Esophagus squamous epithelium (tissue), 5 donors: ENCODE measurements at places on chromosomes 3 and 15. TPM values are rescaled to one million over a fixed set of nuclear protein-coding genes. Genes with fewer than 3 reads are reported as not detected.

Gene SEMA6D
- total RNA-seq, result 1.3 TPM

DNA sequence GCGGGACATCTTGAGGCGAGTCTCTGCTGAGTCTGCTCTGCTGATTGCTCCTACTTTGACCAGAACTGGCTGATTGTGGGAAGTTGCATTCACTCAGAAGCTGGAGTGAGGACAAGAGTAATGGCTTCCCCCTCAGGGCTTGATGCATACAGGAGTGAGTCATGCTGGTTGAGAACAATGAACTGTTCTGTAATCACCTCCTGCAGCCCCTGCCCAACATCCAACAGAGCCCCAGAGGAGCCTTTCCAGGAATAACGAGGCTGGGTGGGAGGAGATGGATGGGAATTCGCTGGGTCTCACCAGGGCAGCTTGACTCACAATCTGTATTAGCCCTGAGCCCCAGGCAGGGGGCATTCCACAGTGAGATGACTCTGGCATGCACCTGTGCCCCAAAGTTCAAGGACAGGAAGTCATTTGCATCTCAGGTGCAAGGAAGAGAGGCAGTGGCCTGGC is 85.0 kb downstream of the RAB11A start:
- no peak for DNase-seq
- no peaks in the 10 kb centered on the region for H3K36me3 ChIP-seq
- no peak overlapping the region for H3K4me3 ChIP-seq
- no peak overlapping the region for H3K27ac ChIP-seq
- no peaks in the 10 kb centered on the region for H3K27me3 ChIP-seq
- no peaks in the 10 kb centered on the region for H3K4me1 ChIP-seq

Gene HPS3
- 7.9 TPM for total RNA-seq

DNA sequence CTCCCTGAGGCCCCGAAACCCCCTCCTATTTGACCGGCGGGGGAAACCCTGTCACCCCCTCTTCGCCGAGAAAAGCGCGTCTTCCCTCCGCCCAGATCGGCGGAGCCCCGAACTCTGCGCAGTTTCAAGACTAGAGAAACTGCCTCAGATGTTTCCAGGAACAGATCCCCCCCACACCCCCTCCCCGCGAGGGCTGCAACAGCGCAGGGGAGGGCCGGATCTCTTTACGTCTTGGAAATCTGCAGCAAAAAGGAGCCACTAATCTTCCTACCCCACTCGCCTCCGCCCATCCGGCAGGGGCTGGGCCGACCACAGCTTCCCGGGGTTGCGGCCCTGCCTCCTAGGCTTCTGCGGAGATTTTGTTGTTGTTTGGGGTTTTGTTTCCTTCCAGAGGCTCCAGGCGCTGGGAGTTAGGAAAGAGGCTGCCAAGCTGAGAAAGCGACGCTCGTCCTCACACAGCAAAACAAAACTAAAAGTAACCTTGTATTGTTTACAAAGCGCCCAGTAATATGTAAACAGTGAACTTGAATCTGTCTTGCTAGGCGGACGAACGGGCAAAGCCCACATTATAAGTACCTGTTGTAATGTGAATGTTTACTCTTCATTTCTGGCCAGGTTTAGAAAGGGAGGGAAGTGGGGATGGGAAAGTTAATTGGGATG is 2.2 kb downstream of the FOXB1 start:
- DNase-seq, result no peak
- H3K36me3 ChIP-seq, result no peaks in the 10 kb centered on the region
- H3K27me3 ChIP-seq, result peaks cover 58% of the 10 kb centered on the region

GRCh38 chr3:107630779-107631178 is 108.0 kb downstream of the BBX start:
- H3K36me3 ChIP-seq, result no peaks in the 10 kb centered on the region
- no peak for DNase-seq
- no peak overlapping the region for H3K4me3 ChIP-seq
- no peaks in the 10 kb centered on the region for H3K4me1 ChIP-seq

DNA sequence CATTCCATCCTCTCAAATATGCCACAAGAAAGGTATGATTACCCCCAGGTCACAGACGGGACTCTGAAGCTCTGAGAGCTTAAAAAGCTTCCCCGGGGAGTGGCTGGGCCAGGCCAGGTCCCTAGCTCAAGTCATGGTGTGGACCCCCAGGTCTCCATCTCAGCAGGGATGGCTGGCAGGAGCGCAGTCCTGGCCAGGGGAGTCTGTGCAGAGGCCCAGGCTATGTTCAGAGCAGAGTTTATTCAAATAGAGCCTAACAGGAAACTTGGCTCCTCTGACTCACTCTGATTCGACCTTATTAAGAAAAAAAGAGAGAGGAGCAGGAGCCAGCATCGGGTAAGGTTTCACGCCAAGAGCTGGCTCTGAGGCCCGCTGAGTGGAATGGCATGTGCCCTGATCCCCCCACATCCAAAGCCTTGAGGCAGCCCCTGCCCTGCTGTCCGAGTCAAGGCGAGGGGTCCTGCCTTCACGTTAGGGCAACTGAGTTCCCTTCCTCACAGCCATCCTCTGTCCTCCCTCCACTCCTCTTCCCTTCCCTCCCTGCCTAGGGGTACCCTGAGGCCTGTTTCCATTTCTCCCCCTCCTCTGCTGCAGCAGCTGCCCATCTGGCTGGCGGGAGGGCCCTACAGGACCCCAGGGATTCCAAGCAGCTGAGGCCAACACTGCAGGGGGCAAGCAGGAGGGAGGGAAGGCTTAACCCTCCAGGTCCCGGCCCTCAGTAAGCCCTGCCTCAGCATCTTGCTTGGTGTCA is 1.9 kb upstream of the LOXL1 start:
- peak overlapping the region; percentile 90 for H3K27ac ChIP-seq
- H3K36me3 ChIP-seq, result no peaks in the 10 kb centered on the region
- no peaks in the 10 kb centered on the region for H3K27me3 ChIP-seq
- H3K4me1 ChIP-seq, result peaks cover 47% of the 10 kb centered on the region
- no peak overlapping the region for H3K4me3 ChIP-seq
- DNase-seq, result no peak

Gene NDUFB5
- 123 TPM for total RNA-seq

Gene CA12
- total RNA-seq, result 156 TPM

Gene C3orf85
- total RNA-seq, result not detected

Gene GOLGA6A
- total RNA-seq, result not detected

- no peaks in the 10 kb centered on the region for H3K4me1 ChIP-seq
- no peaks in the 10 kb centered on the region for H3K36me3 ChIP-seq
- no peak overlapping the region for H3K4me3 ChIP-seq
- H3K27ac ChIP-seq, result no peak overlapping the region
- no peaks in the 10 kb centered on the region for H3K27me3 ChIP-seq
- DNase-seq, result no peak
Measured at GRCh38 chr3:59234884-59235633, 185.2 kb upstream of the CFAP20DC start.

GRCh38 chr3:8953313-8953712 is 10.0 kb downstream of the RAD18 start:
- no peaks in the 10 kb centered on the region for H3K4me1 ChIP-seq
- no peak overlapping the region for H3K4me3 ChIP-seq
- H3K27ac ChIP-seq, result no peak overlapping the region
- H3K27me3 ChIP-seq, result no peaks in the 10 kb centered on the region
- DNase-seq, result no peak

- H3K4me3 ChIP-seq, result no peak overlapping the region
- no peak for DNase-seq
- H3K27ac ChIP-seq, result no peak overlapping the region
Measured at GRCh38 chr3:107870096-107870495, 220.7 kb downstream of the CD47 start.

- DNase-seq, result no peak
- H3K27ac ChIP-seq, result no peak overlapping the region
- no peaks in the 10 kb centered on the region for H3K27me3 ChIP-seq
- no peaks in the 10 kb centered on the region for H3K36me3 ChIP-seq
Measured at GRCh38 chr3:103077910-103078309, 643.1 kb downstream of the ZPLD1 start.

Gene ASB14
- total RNA-seq, result not detected

DNA sequence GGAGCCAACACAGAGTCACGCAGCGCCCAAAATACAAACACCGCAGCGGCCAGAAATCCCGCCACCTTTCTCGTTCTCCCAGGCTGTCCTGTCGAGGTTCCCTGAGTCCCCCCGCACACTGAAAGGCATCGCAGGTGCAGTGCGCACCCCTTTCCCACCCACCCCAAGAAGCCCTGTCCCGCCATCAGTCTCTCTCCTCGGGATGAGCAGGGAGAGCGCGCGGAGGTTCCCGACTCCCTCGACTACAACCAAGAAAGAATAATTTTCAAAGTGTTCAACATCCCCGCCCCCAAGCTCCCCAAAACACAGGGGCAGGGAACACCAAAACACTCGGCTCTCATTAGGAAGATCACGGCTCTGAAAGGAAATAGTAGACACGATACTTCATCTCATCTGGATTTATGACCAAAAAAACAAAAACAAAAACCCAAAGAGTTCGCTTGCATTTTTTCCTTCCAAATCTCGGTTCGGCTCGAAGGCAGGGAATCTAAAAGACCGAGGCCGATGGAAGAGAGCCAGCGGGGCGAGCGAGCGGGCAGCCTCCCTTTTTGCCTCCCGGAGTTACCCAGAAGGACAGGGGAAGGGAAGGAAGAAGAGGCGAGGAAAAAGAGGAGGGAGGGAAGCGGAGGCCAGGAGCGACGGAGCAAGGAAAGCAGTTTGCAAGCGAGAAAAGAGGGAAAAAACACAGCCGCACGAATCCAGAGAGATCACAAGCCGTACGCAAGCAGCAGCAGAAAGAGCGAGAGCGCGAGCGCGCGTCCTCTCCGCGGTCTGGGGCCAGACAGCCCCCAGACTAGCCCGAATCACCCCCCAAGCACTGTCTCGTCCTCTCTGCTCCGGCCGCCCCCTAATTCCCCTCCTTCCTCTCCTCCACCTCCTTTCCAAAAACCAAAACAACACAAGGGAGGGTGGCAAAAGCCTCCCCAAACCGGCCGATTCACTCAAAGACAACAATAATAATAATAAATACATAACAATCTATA is 808 bp downstream of the BCL6 start:
- H3K4me3 ChIP-seq, result peak overlapping the region; percentile 77
- H3K27me3 ChIP-seq, result no peaks in the 10 kb centered on the region
- peaks cover 76% of the 10 kb centered on the region for H3K4me1 ChIP-seq
- H3K27ac ChIP-seq, result peak overlapping the region; percentile 97

- no peak overlapping the region for H3K4me3 ChIP-seq
- DNase-seq, result no peak
Measured at GRCh38 chr3:141235661-141236171, 4.1 kb downstream of the PXYLP1 start.

DNA sequence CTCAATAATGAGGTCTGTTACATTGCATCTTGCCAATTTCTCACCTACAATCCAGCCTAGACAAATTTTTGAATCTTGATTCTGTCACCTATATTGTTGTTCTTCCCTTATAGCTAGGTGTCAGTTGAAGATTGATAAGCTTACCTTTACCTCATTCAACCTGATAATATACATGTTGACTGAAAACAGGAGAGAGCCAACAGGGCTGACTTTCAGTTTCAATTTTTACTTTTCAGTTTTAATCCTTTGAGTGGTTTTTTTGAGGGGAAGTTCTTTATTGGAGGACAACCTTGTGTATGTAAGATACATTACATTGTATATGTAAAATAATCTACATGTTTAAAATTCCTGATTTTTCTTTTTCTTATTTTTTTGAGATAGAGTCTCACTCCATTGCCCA is 5.8 kb downstream of the ATP13A5 start:
- no peak for DNase-seq
- peaks cover 3% of the 10 kb centered on the region for H3K27me3 ChIP-seq
- no peaks in the 10 kb centered on the region for H3K4me1 ChIP-seq
- no peak overlapping the region for H3K4me3 ChIP-seq
- no peak overlapping the region for H3K27ac ChIP-seq

Gene RBP2
- total RNA-seq, result not detected

Gene AP3S2
- total RNA-seq, result 49.0 TPM

GRCh38 chr3:188697127-188697526 is 474.6 kb upstream of the TPRG1 start:
- no peak for DNase-seq
- no peak overlapping the region for H3K4me3 ChIP-seq
- H3K27me3 ChIP-seq, result no peaks in the 10 kb centered on the region
- no peaks in the 10 kb centered on the region for H3K36me3 ChIP-seq
- H3K4me1 ChIP-seq, result no peaks in the 10 kb centered on the region

Gene PPM1M
- 13.9 TPM for total RNA-seq

DNA sequence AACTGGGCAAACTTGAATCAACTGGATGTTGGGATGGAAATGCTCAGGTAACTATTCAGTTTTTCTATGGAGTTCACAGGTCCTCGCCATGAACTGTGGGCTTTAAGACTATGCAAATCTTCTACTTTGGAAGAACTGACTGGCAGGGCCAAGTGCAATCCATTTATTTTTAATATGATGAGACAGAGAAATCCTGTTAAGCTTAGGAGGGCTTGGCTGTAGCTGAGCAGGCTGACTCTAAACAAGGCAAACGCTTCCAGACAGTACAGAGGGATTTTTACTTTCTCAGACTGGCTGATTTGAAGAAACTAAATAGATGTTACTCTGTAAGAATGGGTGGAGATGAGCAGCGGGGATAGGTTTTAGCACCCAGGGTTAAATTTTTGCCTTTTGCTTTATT is 194.2 kb upstream of the ICE2 start:
- no peaks in the 10 kb centered on the region for H3K36me3 ChIP-seq
- no peaks in the 10 kb centered on the region for H3K27me3 ChIP-seq
- peaks cover 14% of the 10 kb centered on the region for H3K4me1 ChIP-seq
- H3K4me3 ChIP-seq, result no peak overlapping the region

DNA sequence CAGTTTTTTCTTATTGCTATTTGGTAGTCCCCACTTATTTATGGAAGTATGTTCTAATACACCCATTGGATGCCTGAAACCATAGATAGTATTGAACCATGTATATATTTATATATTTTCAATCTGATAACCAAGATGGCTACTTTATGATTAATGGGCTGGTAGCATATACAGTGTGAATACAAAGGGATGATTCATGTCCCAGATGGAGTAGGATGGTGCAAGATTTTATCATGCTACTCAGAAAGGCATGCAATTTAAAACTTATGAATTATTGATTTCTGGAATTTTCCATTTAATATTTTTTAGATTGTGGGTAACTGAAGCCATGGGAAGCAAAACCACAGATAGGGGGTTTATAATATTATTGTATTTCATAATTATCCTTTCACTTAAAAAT is 35.2 kb downstream of the AP4E1 start:
- H3K4me3 ChIP-seq, result no peak overlapping the region
- H3K27me3 ChIP-seq, result no peaks in the 10 kb centered on the region
- no peaks in the 10 kb centered on the region for H3K4me1 ChIP-seq
- H3K36me3 ChIP-seq, result no peaks in the 10 kb centered on the region
- DNase-seq, result no peak
- H3K27ac ChIP-seq, result no peak overlapping the region

Gene GOLGA8S
- total RNA-seq, result not detected

Gene RBPMS2
- 0.75 TPM for total RNA-seq

Gene IDH3A
- total RNA-seq, result 113 TPM

GRCh38 chr15:63895194-63895593 is 61.4 kb upstream of the HERC1 start:
- H3K27me3 ChIP-seq, result no peaks in the 10 kb centered on the region
- no peak overlapping the region for H3K27ac ChIP-seq
- peaks cover 13% of the 10 kb centered on the region for H3K4me1 ChIP-seq

DNA sequence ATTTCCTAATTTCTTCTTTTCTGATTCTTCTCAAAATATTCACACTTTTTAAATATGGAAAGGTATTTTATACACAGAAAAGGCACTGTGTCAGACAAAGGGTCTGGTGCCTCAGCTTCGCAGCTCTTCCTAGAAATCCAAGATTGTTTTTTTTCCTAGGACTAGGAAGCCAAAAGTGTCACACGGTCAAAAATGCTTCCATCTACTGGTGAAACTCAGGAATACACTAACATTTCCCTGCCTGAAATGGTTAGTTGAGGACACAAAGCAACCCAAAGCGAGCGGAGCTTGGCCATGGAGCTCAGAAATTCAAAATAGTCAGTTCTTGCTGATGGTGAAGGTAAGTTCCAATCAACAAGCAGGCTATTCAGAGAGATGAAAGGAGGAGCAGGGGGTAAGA is 426.5 kb upstream of the RASGRP1 start:
- no peak overlapping the region for H3K4me3 ChIP-seq
- H3K27me3 ChIP-seq, result no peaks in the 10 kb centered on the region
- no peaks in the 10 kb centered on the region for H3K36me3 ChIP-seq
- H3K27ac ChIP-seq, result no peak overlapping the region
- DNase-seq, result no peak
- peaks cover 8% of the 10 kb centered on the region for H3K4me1 ChIP-seq
